Stimulated activated CD8-positive, alpha-beta memory T cell treated with anti-CD3 and anti-CD28 coated beads, Interleukin-2, amount 100 ng/mL, for 48 hours (primary cell): ENCODE measurements at places on chromosomes 3 and 15.

DNA sequence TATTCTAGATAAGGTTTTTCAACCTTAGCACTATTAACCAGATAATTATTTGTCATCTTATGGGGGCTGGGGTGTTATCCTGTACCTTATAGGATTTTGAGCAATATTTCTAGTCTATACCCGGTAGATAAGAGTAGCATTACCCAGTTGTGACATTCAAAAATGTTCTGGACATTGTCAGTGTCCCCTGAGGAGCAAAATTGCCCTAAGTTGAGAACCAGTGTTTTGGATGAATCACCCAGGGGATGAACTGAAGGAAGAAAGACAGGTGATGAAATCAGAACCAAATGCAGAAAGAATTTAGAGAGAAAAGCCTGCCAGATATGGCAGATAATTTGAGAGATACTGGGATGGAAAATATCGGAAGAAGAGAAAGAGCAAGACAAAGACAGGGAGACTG is 58.2 kb downstream of the KCNH8 start:
- no peak for DNase-seq

DNA sequence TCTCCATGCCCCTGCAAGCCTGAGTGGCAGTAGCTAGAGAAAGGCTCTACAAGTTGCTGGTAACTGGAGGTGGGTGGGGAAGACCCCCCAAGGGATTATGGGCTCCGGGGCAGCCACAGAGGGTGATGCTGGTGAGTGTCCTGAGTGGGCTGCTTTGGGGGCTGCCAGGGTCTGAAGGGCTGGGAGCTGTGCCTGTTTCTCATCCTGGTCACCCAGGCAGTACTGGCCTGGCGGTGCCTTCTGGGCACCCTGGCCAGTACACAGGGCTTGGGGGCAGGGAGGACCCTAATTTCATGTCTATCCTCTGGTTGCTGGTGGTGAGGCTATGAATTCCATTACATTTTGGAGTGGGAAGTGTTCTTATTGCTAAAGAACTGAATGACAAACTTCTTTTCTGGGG is 46.1 kb upstream of the GATM start:
- DNase-seq = no peak

DNA sequence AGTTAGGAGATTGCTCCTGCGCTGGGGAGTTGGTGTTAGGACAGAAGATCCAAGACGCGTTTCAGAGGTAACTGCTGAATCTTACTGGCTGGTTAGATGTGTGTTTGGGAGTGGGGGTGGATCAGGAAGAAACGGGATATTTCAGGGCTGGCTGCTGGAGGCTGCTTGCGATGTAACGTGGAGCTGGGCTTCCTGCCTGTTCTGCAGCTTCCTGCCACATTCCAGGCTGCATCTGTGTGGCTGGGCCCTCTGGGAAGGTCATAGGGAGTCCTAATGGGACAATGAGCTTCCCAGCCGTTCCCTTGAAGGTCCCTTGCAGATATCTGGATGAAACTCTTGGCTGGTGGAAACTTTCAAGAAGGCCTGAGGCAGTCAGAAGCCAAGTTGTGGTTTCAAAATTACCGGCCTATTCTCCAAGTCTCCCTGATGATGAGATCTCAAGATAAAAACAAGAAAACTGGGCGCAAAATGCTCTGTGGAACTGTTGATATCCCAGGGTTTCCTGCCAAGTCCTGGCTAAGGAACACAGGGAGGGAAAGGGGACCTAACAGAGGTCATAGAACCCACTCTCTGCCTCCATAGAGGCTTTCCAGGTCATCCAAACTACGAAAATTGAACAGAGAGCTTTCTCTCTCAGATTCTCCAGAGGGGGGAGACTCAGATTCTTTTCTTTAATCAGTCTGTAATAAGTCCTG is 67.0 kb downstream of the NOX5 start:
- DNase-seq = no peak

GRCh38 chr3:152518346-152518745 is 249.6 kb downstream of the MBNL1 start:
- DNase-seq = no peak

- no peak for DNase-seq
Observed at GRCh38 chr15:68981941-68982340, 32.6 kb upstream of the NOX5 start.

DNA sequence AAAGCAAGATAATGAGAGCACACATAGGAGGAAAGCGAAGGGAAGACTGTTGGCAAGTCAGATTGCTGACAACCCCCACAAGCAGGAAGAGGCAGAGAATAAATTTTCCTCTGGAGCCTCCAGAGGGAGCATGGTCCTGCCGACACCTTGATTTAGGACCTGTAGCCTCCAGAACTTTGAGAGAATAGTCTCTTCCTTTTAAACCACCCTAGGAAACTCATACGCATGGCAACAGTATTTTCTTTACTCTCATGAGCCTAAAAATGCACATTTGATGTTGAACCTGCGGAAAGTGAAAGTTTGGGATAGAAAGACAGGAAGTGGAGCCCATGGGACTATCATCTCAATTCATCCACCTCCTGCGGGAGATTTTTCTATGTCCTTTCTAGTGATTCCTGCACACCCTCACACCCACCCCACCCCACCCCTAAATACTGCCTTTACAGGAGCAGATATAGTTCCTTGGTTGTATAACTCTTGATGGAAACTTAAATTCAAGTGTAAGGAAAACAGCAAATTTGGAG is 116.7 kb upstream of the LPP start:
- DNase-seq = no peak
